ENCODE measurements at places on chromosomes 2 and 18. TPM values are rescaled to one million over a fixed set of nuclear protein-coding genes. Genes with fewer than 3 reads are reported as not detected.

ELOA2 gene
- total RNA-seq: not detected

DNA sequence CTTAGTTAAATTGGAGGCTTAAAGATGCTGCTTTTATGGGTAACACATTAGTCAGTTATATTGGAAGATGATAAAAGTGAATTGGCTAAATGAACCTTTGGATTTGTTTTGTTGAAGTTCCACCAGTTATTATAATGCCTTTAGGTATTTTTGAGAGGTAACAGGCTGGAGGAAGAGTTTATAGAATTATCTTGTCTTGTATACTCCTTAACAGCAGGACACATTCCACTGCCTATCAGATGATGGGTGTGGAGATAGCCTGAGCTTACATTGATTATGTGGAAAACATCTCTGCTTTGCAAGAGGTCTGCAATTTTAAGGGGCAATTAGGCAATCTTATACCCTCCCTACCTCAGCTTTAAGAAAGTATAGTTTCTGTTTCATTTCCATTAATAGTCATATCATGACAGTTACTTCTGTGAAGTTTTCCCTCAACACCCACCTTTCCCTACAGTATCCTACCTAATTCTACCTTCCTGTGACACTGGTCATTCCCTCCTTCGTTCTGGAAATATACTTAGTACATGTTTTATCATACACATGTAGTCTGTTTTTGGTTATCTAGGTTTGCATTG is 403.7 kb upstream of the SPRED2 start:
- no peak for DNase-seq
- no peaks in the 10 kb centered on the region for H3K4me1 ChIP-seq
- H3K4me3 ChIP-seq: no peak overlapping the region
- no peaks in the 10 kb centered on the region for H3K36me3 ChIP-seq
- peaks cover 7% of the 10 kb centered on the region for H3K27me3 ChIP-seq
- no peak overlapping the region for H3K27ac ChIP-seq

- no peaks in the 10 kb centered on the region for H3K36me3 ChIP-seq
- no peak overlapping the region for H3K27ac ChIP-seq
- DNase-seq: no peak
- H3K4me3 ChIP-seq: no peak overlapping the region
Measured at GRCh38 chr18:10872304-10872703, 277.1 kb downstream of the PIEZO2 start.

GRCh38 chr2:109185821-109186570 is 57.0 kb downstream of the SH3RF3 start:
- no peak for DNase-seq
- H3K27me3 ChIP-seq: peaks cover 5% of the 10 kb centered on the region
- H3K27ac ChIP-seq: no peak overlapping the region
- H3K36me3 ChIP-seq: no peaks in the 10 kb centered on the region

DNA sequence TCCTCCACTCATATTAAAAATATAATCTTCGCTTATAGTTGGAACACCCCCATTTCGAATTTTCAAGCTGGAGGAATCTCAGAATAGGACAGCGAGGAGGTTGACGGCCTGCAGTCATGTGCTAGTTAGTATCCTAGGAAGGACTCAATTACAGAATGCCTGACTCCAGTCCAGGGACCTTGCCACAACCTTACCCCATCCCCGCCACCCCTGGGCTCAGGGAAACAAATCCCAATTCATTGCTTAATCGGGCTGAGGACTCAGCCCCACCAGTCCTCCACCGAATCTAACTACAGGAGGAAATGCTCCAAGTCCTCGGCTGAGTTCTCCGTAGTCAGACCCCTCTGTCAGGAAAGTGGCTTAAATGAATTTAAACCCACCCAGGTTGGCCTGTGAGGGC is 31.7 kb upstream of the ZBTB7C start:
- H3K4me3 ChIP-seq: no peak overlapping the region
- no peaks in the 10 kb centered on the region for H3K36me3 ChIP-seq
- no peak overlapping the region for H3K27ac ChIP-seq
- no peak for DNase-seq
- H3K27me3 ChIP-seq: peaks cover 43% of the 10 kb centered on the region
- peaks cover 2% of the 10 kb centered on the region for H3K4me1 ChIP-seq

DNA sequence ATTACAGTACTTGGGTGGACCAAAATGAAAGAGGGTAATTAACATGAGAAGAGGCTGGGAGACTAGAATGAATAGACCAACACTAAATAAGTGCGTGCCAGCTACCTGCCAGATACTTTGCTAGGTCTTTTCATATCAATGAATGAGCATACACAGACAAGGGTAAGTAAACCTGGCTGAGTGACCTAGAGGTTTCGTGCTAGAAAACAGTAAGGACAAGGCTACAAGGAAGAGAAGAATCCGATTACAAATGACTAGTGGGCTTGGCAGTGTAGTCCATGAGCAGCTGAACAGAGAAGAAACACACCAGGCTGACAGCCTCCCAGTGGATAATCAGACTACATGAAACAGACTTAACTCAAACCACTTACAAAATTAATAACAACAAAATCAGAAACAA is 64.6 kb downstream of the THADA start:
- DNase-seq: no peak
- H3K36me3 ChIP-seq: peaks cover 18% of the 10 kb centered on the region
- no peaks in the 10 kb centered on the region for H3K27me3 ChIP-seq
- no peak overlapping the region for H3K4me3 ChIP-seq

GRCh38 chr2:201621293-201621999 is 21.9 kb downstream of the TMEM237 start:
- no peak overlapping the region for H3K4me3 ChIP-seq
- DNase-seq: no peak
- H3K27ac ChIP-seq: no peak overlapping the region
- H3K4me1 ChIP-seq: no peaks in the 10 kb centered on the region
- no peaks in the 10 kb centered on the region for H3K27me3 ChIP-seq

GRCh38 chr2:231110551-231110950 is 14.3 kb downstream of the HTR2B start:
- no peak overlapping the region for H3K27ac ChIP-seq
- peaks cover 34% of the 10 kb centered on the region for H3K36me3 ChIP-seq
- H3K4me1 ChIP-seq: peaks cover 3% of the 10 kb centered on the region
- DNase-seq: no peak
- no peak overlapping the region for H3K4me3 ChIP-seq
- H3K27me3 ChIP-seq: no peaks in the 10 kb centered on the region

- H3K4me1 ChIP-seq: no peaks in the 10 kb centered on the region
- no peak for DNase-seq
- peaks cover 2% of the 10 kb centered on the region for H3K36me3 ChIP-seq
- no peak overlapping the region for H3K4me3 ChIP-seq
- H3K27ac ChIP-seq: no peak overlapping the region
Measured at GRCh38 chr18:4640349-4641012, 185.4 kb upstream of the DLGAP1 start.

DNA sequence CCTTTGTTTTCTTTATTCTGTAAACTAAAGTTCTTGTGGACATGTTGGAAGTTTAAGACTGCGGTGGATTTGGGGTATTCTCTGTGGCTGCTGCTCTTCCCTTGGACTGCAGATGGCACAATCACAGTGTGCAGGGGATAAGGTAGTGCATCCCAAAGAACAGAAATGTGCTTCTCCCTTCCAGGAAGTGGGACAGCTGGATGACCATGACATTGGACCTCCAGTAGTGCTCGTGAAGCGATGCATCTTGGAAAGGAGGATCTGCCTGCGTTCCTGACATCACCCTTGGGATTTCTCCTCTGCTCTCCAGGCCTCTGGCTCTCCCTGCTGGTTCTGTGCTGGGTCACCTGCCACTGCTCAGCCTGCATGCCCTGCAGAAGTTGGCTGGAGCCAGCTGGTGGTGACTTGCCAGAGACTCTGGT is 109.9 kb downstream of the SLC4A3 start:
- no peak overlapping the region for H3K27ac ChIP-seq
- DNase-seq: no peak
- H3K4me3 ChIP-seq: no peak overlapping the region
- H3K27me3 ChIP-seq: peaks cover 16% of the 10 kb centered on the region

GRCh38 chr2:221402072-221402471 is 170.0 kb downstream of the EPHA4 start:
- H3K36me3 ChIP-seq: peaks cover 4% of the 10 kb centered on the region
- H3K27me3 ChIP-seq: peaks cover 8% of the 10 kb centered on the region
- peaks cover 6% of the 10 kb centered on the region for H3K4me1 ChIP-seq
- H3K27ac ChIP-seq: no peak overlapping the region
- no peak overlapping the region for H3K4me3 ChIP-seq
- no peak for DNase-seq

DNA sequence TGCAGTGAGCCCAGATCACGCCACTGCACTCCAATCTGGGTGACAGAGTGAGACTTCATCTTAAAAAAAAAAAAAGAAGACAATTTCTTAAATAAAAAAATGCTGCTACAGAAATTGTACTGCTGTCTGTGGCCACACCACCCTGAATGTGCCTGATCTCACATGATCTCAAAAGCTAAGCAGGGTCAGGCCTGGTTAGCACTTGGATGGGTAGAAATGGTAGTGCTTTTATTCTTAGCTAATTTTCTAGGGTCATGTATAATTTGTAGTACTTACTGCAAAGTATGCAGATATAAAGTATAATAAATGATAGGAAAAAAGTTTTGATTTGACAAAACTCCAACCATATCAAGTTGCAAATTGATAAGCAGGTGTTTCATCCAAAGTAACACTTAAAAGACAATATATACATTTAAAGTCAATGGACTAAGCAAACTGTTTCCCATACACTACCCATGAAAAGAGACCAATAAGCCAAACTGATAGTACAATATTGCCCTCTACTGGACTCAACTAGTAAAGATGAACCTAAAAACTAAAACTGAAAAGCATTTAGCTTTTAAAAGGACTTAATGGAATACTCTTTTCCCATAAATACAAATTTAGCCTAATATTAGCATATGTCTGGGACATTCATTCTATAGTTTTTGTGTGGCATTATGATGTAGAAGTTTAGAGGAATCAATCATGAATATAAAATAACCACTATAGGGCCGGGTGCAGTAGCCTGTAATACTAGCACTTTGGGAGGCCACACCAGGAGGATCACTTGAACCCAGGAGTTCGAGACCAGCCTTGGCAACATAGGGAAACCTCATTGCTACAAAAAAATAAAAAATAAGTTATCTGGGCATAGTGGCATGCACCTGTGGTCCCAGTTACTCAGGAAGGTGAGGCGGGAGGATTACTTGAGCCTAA is 18.6 kb upstream of the PEX13 start:
- H3K27me3 ChIP-seq: no peaks in the 10 kb centered on the region
- H3K4me1 ChIP-seq: peaks cover 6% of the 10 kb centered on the region
- no peak overlapping the region for H3K4me3 ChIP-seq
- DNase-seq: no peak

GRCh38 chr2:202032846-202033316 is 774 bp upstream of the FZD7 start:
- H3K27ac ChIP-seq: no peak overlapping the region
- DNase-seq: no peak
- H3K4me3 ChIP-seq: peak overlapping the region; percentile 88
- no peaks in the 10 kb centered on the region for H3K36me3 ChIP-seq

All from natural killer cell treated with Interleukin-12 subunit alpha and Interleukin-12 subunit beta and Interleukin-15 and Interleukin-18, amount 100 ng/mL, for 72 hours (primary cell).